ENCODE measurements at places on chromosomes 16 and 17. TPM values are rescaled to one million over a fixed set of nuclear protein-coding genes. Genes with fewer than 3 reads are reported as not detected.

Gene TMEM238L
- total RNA-seq = not detected

Gene MT1M
- total RNA-seq = 2.5 TPM

DNA sequence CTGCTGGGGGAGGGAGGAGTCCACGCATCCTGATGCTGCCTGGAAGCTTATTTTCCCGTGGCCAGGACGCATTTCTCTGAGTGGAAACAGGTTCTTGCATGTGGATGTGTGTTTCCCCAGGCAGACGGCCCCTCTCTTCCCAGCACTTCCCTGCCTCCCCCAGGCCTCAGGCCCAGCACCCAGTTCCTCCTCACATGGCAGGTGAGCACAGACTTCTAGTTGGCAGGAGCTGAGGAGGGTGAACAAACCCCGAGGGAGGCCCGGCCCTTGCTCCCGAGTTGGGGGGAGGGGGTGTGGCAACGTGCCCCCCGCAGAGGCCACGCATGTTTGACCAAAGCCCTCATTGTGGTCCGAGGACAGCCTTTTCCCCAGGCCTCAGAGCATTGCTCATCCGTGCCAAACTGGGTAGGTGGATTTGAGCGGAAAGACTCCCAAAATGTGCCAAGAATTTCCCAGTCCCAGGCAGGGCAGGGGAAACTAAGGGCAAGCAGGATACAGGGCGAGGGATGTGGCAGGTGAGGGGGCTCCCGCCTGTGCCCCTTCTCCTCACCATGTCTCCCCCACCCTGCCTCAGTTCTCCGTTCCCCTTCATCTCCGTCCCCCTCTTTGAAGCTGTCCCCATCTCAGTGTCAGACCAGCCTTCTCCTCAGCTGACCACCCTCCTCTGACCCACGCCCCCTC is 1.5 kb upstream of the SPEM1 start:
- no peak for DNase-seq

DNA sequence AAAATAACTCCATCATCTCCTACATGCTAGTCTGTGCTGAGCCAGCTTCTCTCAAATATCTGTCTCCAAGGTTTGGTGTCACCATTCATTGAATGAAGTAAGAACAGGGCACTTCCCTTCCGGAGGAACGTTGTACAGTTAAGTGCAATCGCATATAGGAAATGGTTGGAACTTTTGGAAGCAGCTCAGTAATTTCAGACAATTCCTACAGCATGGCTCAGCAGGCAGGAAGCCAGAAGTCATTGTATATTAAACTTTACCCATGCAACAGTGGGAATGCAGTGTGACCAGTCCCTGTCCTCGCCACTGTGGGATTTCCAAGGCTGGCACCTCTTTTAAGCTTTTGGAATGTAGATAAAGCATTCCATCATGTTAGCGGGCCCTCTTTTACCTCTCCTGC is 51.1 kb upstream of the MYH2 start:
- no peak for DNase-seq
